T-helper 17 cell (primary cell): ENCODE measurements at places on chromosomes 12 and 14.

DNA sequence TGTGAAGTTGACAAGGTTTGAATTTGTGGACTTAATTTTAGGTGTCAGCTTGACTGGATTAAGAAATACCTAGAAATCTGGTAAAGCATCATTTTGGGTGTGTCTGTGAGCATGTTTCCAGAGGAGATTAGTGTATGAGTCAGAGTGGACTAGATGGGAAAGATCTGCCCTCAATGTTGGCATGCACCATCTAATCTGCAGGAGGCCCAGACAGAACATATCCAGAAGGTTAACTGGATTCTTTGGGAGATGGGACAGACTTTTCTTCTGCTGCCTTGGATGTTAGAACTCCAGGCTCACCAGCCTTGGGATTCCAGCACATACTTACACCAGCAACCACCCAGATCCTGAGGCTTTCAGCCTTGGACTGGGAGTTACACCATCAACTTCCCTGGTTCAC lies 14.1 kb downstream of the SGPP1 start:
- H3K4me1 ChIP-seq: peaks cover 18% of the 10 kb centered on the region
- peaks cover 3% of the 10 kb centered on the region for H3K36me3 ChIP-seq
- no peaks in the 10 kb centered on the region for H3K27me3 ChIP-seq
- peak overlapping the region; percentile 31 for H3K4me3 ChIP-seq
- H3K27ac ChIP-seq: peak overlapping the region; percentile 74

GRCh38 chr12:80485222-80485987 lies 41.4 kb downstream of the PTPRQ start:
- H3K4me3 ChIP-seq: no peak overlapping the region
- H3K27ac ChIP-seq: no peak overlapping the region
- no peaks in the 10 kb centered on the region for H3K27me3 ChIP-seq
- DNase-seq: no peak
- H3K4me1 ChIP-seq: no peaks in the 10 kb centered on the region
- no peaks in the 10 kb centered on the region for H3K36me3 ChIP-seq

DNA sequence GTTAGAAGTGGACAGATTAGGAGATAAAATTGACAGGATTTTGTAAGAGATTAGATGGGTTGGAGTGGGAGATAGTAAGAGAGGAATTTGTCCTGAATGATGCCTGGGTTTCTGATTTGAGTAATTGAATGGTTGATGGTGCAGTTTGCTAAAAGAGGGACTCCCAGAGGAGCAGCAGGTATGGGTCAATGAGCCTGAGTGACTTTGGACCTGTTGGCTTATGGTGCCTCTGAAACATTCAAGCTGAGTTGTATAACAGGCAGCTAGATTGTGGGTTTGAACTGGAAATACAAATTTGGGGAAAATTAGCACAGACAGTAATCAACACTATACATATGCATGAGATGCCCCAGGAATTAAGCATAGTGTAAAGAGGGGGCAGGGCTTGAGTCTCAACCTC lies 16.7 kb upstream of the SYNDIG1L start:
- peaks cover 15% of the 10 kb centered on the region for H3K27me3 ChIP-seq
- no peak overlapping the region for H3K4me3 ChIP-seq
- peaks cover 4% of the 10 kb centered on the region for H3K36me3 ChIP-seq
- DNase-seq: no peak

GRCh38 chr12:66449531-66449930 lies 147.2 kb downstream of the HELB start:
- no peak overlapping the region for H3K4me3 ChIP-seq
- peaks cover 20% of the 10 kb centered on the region for H3K27me3 ChIP-seq
- no peaks in the 10 kb centered on the region for H3K36me3 ChIP-seq

DNA sequence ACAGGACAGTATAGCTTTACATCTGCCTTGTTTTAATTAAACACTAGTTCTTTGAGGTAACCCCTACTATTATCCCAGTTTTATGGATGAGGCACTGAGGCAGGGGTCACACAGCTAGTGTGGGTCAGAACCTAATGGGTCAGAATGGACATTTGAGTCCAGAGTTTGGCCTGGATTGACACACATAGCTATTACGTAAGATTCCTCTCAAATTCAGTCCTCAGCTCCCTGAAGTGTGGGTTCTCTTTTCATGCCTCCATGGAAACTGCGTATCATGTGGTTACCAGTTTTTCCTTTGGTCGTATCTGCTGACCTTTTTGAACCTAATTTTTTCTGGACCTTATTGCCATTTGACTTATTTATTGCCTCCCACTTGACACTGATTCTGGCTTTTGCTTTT lies 40.4 kb downstream of the PSEN1 start:
- no peaks in the 10 kb centered on the region for H3K27me3 ChIP-seq
- H3K27ac ChIP-seq: no peak overlapping the region
- H3K4me3 ChIP-seq: no peak overlapping the region
- H3K36me3 ChIP-seq: peaks cover 5% of the 10 kb centered on the region
- H3K4me1 ChIP-seq: peaks cover 3% of the 10 kb centered on the region

GRCh38 chr14:100015251-100015655 lies 50.0 kb upstream of the EVL start:
- H3K27me3 ChIP-seq: no peaks in the 10 kb centered on the region
- no peaks in the 10 kb centered on the region for H3K36me3 ChIP-seq
- H3K4me1 ChIP-seq: peaks cover 4% of the 10 kb centered on the region
- H3K27ac ChIP-seq: no peak overlapping the region
- H3K4me3 ChIP-seq: no peak overlapping the region

GRCh38 chr12:26798023-26798422 lies 35.0 kb downstream of the ITPR2 start:
- H3K27ac ChIP-seq: peak overlapping the region; percentile 22
- H3K27me3 ChIP-seq: no peaks in the 10 kb centered on the region
- no peak overlapping the region for H3K4me3 ChIP-seq
- H3K36me3 ChIP-seq: peaks cover 5% of the 10 kb centered on the region
- DNase-seq: no peak
- peaks cover 11% of the 10 kb centered on the region for H3K4me1 ChIP-seq

GRCh38 chr12:9906873-9907272 lies 25.3 kb downstream of the CLEC2A start:
- H3K36me3 ChIP-seq: peaks cover 2% of the 10 kb centered on the region
- H3K4me3 ChIP-seq: no peak overlapping the region
- peak overlapping the region; percentile 49 for H3K27ac ChIP-seq
- no peak for DNase-seq
- peaks cover 9% of the 10 kb centered on the region for H3K4me1 ChIP-seq
- no peaks in the 10 kb centered on the region for H3K27me3 ChIP-seq
